Heart left ventricle (tissue), 16 donors: ENCODE measurements at places on chromosomes 13 and 19.

GRCh38 chr19:29193155-29193554 is 19.8 kb downstream of the UQCRFS1 start:
- H3K27me3 ChIP-seq = no peaks in the 10 kb centered on the region
- H3K4me3 ChIP-seq = no peak overlapping the region
- no peak overlapping the region for H3K27ac ChIP-seq

- H3K36me3 ChIP-seq = no peaks in the 10 kb centered on the region
- H3K4me1 ChIP-seq = no peaks in the 10 kb centered on the region
- no peaks in the 10 kb centered on the region for H3K27me3 ChIP-seq
- H3K4me3 ChIP-seq = no peak overlapping the region
Observed at GRCh38 chr19:28977826-28978225, 235.1 kb downstream of the UQCRFS1 start.

DNA sequence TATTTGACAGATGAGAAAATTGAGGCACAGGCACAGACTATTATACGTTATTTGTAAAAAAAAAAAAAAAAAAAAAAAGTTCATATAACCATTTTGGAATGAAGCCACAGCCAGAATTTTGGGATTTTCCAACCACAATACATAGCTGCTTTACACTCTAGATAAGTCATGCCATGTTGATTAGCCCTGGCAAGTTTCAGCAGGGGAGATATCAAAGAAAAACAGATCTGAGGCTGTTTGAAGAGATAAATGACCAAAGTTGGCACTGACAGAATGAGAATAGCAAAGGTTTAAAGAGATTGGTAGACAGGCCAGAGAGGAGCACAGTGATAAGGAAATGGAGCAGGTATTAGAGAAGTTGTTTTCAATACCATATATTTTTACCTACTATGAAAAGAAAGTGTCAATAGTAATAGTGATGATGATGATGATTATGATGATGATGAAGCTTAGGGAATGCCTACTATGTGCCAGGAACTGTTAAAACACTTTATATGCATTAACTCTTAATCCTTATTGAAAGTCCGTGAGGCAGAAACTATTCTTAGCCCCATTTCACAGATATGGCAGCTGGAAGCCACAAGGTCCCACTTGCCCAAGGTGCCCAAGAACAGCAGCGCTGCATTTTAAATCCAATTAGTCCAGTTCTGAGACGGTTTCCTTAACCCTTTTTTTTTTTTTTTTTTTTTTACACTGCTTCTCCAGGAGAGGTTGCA is 105.5 kb downstream of the MBNL2 start:
- H3K27me3 ChIP-seq = no peaks in the 10 kb centered on the region
- no peak overlapping the region for H3K27ac ChIP-seq
- no peak for DNase-seq
- no peaks in the 10 kb centered on the region for H3K36me3 ChIP-seq

DNA sequence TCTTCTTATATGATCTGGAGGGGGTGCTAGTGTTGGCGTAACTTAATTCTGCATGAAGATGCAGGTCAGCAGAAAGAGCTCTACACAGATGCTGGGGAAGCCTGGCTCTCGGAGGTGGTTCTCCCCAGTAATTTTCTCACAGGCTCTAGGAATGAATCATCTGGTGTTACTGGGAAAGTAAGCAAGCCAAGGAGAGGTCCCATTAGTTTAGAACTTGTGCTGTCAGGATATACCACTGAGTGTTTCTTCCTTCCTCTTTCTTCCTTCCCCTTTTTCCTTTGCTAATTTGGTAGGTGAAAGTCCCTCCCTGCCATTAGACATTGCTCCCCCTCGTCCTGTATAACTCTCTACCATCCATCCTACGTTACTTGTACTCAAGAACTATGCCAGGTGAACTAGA is 68.3 kb downstream of the ATP8A2 start:
- no peaks in the 10 kb centered on the region for H3K36me3 ChIP-seq
- H3K27ac ChIP-seq = no peak overlapping the region
- H3K27me3 ChIP-seq = peaks cover 18% of the 10 kb centered on the region
- no peak for DNase-seq
- no peak overlapping the region for H3K4me3 ChIP-seq
